ENCODE measurements at places on chromosomes 16 and 17.
A peak's percentile ranks its signal among the peaks of the same experiment; 100 is the strongest.

- no peak for DNase-seq
Observed at GRCh38 chr17:31579265-31579664, 187.8 kb downstream of the RAB11FIP4 start.

DNA sequence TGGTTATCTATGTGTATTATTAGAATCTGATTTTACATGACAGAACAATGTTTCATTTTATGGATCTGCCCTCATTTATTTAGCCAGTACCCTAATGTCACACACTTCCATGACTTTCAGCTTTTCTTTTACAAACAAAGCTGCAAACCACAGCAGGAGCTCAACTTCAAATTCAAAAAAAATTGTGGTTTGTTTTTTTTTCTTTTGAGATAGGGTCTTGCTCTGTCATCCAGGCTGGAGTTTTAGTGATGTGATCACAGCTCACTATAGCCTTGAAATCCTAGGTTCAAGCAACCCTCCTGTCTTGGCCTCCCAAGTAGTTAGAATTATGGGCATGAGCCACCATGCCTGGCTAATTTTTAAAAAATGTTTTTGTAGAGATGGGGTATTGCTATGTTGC is 8.2 kb upstream of the MPRIP start:
- no peak for DNase-seq

GRCh38 chr17:12963505-12963904 is 54.3 kb downstream of the ELAC2 start:
- DNase-seq, result no peak

DNA sequence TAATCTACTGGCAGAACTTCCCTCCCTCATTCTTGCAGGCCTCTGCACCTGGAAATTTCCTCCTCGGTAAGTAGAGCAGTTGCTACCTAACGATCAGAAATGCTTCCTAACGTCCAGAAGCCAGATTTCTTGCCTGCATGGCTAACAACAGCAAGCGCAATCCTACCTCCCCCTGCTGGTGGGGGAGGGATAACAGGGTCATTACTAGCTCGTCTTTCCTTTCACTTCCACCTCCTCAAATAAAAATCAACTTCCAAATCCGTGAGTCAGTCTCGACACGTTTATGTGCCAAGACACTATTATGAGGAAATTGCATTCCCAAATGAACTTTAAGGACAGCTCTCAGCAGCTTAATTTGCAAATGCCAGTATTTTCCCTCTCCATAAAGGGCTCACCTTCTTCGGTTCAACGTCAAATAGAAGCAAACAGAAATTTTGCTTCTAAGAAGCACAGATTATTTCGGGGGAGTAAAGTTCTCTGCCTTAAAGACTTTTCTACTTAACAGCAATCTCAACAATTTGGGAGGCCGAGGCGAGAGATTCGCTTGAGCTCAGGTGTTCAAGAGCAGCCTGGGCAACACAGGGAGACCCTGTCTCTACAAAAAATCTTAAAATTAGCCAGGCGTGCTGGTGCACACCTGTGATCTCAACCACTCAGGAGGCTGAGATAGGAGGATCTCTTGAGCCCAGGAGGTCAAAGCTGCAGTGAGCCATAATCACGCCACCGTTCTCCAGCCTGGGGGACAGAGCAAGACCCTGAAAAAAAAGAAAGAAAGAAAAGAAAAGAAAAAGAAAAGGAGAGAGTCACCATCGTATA is 188.6 kb upstream of the PSMD7 start:
- peak; percentile 77 for DNase-seq

DNA sequence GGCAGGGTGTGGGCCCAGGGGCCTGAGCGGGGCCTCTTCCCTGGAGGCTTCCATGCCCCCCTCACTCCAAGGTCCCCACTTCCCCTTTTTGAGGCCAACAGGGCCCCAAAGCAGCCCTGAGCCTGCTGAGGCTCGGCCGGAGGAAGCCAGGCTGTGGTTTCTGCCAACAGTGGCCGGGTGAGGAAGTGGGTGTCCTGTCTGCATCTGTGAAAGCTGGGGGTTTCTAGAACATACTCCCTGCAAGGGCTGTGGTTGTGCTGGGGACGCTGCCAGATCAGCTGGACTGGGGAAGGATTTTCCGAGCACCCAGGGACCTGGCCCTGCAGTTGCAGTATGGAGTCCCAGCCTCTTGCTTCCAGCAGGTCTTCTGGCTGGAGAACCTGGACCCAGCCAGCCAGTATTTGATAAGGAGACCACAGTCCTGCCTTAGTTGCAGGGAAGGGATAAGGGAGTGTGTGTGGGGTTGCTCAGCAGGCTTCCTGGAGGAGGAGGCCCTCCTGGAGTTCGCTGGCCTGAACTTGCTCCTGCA is 15.7 kb downstream of the ADCY7 start:
- peak; percentile 97 for DNase-seq

GRCh38 chr17:77736199-77736585 is 222.3 kb upstream of the TNRC6C start:
- DNase-seq, result no peak

DNA sequence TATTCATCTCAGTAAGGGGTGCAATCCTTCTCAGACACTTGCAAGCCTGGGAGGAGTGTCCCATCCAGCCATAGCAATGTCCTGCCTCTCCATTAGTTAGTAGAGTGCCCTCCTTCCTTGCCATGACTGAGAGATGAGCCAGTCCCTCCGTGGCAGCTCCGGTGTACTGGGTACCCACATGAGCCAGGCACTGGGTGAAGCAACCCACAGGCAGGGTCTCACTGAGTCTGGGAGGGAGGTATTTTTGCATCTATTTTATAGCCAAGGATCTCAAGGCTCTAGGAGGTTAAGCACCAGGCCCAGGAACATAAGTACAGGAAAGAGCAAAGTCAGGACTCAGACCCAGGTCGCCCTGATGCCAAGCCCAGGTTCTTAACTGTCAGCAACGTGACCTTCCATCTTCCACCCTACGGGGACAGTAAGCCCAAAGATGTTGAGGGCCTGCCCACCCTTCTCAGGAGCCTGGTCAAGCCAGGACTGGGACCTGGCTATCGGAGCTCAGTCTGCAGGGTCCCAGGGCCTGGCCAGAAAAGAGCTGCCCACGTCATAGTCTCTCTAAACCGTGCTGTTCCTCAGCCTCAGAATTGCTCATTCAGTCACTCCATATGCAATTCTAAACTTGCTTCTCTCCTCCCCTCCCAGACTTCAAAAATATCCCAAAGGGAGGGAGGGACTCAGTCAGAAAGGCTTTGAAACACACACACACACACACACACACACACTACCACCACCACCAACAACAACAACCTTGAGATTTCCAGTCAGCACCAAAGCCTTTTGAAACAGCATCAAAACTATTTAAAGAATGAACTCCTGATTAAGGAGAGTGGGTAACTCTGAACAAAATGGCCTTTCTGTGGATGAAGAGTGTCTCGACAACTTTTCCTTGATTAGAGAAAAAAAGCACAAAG is 16.6 kb downstream of the NOS2 start:
- no peak for DNase-seq

GRCh38 chr16:15620611-15621195 is 22.3 kb downstream of the MARF1 start:
- no peak for DNase-seq

DNA sequence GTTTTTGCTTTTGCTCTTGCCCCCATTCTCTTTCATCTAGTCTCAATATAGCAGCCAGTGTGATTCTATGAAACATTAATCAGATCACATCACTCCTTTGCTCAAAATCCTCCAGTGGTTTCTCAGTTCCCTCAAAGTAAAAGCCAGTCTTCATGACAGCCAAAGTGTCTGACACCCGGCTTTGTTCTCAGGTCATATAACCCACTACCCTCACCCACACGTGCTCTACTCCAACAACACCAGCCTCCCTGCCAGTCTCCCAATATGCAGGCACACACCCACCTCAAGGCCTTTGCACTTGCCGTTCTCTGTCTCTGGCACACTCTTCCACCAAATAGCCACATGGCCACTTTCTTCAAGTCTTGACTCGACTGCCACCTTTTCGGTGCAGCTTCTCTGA is 4.4 kb downstream of the MTMR4 start:
- no peak for DNase-seq

GRCh38 chr17:73802314-73802713 is 158.1 kb upstream of the SDK2 start:
- no peak for DNase-seq

DNA sequence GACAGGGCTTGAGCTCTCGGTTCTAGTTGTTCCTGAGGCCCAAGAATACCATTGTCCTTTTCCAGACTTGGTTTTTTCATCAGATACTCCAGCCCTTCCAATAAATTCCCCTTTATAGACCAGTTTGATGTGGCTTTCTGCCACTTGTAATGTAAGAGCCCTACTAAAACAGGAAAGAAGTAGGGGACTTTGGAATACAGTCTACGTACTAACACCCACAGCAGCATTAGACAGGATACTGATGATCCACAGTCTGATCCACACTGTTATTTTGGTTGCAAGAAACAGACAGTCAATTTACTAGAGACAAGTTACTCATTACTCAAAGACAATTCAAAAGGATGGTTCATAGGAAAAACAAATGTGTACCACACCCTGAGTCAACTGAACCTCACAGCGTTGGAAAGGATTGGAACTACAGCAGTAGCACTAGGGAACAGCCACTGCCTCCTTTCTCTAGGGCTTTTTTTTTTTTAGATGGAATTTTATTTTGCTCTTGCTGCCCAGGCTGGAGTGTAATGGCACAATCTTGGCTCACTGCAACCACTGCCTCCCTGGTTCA is 45.9 kb upstream of the MED13 start:
- DNase-seq, result no peak

DNA sequence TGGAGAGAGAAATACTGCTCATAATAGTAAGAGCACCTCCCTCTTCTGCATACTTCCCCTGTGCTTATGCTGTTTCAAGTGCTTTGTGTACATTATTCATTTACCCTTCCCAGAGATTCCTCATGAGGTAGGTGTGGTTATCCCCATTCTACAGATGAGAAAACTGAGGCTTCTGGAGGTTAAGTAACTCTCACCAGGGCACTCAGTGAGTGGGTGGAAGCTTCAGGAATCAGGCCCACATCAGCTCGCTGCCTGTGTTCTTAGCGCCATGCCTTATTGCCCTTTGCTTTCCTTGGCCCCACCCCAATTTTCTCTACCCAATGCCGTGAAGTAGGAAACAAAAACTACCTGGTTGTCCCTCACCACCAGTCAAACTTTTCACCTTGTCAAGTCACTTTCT is 18.1 kb upstream of the ITGB3 start:
- DNase-seq, result no peak

GRCh38 chr16:22325598-22326368 is 28.6 kb downstream of the POLR3E start:
- DNase-seq, result no peak

DNA sequence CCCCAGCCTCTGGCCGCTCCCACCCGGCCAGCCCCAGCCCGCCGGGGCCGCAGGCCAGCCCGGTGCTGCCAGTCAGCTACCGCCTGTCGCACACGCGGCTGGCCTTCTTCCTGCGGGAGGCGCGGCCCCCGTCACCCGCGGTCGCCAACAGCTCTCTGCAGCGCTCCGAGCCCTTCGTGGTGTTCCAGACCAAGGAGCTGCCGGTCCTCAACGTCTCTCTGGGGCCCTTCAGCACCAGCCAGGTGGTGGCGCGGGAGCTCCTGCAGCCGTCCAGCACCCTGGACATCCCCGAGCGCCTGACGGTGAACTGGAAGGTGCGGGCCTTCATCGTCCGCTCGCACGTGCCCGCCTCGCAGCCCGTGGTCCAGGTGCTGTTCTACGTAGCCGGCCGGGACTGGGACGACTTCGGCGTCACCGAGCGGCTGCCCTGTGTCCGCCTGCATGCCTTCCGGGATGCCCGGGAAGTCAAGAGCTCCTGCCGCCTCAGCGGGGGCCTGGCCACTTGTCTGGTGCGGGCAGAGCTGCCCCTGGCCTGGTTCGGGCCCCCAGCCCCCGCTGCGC is 46.8 kb downstream of the TMEM132E start:
- DNase-seq, result no peak

- no peak for DNase-seq
Observed at GRCh38 chr16:84942786-84943185, 68.5 kb downstream of the ZDHHC7 start.

DNA sequence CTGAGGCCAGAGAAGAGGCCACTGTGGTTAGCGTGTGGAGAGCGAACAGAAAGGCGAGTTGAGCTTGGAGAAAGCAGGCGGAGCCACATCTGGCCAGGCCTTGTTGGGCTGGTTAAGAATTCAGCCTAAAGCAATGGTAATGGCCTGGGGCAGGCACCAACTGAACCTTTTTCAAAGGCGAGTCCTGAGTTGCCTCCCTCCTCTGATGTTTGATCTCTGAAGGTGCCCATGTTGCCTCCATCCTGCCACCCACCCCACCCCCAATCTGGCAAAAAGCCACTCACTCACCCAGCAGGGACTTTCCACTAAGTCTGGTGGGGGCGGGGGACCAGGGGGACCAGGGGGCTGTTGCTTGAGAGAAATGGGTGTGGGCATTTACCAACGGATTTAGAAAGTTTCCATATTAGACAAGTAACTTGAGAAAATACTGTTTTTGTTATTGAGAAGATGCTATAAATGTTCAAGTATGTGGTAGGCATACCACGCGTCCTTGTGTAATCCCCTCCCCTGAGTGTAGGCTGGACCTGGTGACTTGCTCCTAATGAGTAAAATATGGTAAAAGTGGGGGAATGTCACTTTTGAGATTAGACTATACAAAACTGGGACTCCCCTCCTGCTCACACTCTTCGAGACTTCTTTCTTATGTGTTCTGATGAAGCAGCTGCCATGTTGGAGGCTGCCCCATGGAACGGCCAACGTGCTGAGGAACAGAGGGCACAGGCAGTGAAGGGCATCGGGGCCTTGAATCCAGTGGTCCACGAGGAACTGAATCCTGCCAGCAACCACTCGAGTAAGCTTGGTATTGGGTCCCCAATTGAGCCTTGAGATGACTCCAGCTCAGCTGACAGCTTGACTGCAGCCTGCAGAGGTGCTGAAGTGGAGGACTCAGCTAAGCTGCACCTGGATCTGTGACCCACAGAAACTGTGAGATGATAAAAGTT is 29.9 kb upstream of the TNS4 start:
- DNase-seq, result no peak

DNA sequence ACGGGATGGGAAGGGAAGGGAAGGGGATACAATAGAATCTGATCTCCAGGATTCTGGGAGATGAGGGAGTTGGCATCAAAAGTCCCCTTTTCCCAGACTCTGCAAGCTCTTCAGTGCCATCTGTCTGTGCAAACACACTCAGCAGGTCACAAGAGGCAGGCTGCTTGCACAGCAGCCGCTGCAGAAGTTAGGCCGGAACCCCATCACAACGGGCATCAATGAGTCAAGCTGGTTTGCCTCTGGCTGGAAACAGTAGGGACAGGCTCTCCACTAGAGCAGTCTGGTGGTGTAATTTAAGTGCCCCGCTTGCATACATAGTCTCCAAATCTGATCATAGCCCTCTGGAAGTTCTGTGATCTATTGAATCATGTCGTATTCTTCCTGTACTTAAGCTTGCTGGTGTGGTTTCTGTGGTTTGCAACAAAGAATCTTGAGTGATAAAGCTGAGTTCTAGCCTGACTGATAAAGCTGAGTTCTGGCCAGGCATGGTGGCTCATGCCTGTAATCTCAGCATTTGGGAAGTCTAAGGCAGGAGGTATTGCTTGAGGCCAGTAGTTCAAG is 33.7 kb upstream of the KDM8 start:
- no peak for DNase-seq

GRCh38 chr16:84847564-84848355 is 28.0 kb downstream of the CRISPLD2 start:
- no peak for DNase-seq
